ENCODE measurements at places on chromosomes 16 and 17.

- no peak for DNase-seq
These were observed 14.4 kb downstream of the KATNB1 start for GRCh38 chr16:57749856-57750452.

GRCh38 chr16:19113577-19114358, at the start of gene ITPRIPL2:
ITPRIPL2 (plus strand) TSS chr16:19113964; CDS start chr16:19114462, 498 bp downstream.
- peak; percentile 68 for DNase-seq

DNA sequence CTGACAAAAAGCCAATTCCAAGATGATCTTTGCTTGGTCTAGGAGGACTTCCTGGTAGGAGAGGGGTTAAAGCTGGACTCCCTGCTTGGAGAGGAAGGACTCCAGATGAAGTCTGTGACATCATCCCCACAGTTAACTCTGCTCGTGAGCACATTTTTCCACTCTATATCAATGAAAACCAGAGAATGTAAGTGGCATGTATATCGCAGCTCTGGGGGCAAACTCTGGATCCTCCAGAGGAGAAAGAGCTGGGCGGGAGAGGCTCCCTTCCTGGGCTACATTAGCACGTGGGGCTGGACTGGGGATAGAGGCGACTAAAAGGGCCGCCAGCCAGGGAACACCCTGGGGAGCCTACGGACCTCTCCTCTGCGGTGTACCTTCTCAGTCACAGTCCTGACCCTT, 34.1 kb downstream of the HIC1 start:
- DNase-seq, result no peak

DNA sequence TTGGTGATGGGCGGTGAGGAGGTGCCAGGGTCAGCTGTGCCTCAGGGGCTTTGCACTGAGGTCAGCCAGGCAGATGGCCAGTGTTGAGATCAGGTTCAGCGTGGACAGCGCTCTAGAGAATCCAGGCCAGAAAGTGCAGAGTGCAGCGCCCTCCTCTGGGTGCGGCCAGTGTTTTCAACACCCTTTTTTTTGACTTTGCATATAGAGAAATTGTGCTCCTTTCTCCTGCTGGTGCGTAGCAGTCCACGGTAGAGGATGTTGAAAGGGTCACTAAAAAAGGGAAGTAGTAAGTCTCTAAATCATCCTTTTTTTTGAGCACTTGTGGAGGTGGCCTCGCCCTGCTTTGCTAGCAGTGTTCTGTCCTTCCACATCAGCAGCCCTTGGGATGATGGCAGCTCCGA, 53.9 kb downstream of the BANP start:
- no peak for DNase-seq

DNA sequence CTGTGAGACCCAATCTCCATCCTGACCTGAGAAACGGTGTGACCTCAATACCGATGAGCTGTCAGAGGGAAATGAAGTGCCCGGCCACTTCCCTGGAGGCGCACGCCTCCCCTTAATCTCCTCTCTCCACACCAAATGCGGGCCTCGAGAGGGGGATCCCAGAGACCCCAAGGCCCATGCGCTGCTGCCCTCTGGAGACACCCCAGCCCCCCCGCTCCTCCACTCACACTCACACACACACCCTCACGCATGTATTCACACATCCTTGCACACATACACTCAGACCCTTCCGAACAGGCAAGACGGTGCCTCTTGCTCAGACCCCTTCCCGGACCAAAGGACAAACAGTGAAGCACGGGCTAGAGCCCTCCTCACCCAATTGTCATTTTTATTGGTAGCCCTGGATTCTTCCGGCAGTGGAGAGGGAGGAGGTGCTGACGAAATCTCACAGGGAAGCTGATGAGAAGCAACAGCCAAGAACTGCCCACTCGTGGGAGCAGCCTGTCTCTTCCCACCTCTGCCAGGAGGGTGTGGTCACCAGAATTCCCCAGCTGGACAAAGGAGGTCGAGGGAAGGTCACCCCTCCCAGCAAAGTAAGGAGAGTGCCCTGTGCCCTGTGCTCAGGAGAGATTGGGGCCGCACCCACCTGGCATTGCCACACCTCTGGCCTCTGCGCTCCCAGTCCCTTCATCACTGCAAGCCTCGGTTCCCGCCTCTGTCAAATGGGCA, 136.0 kb upstream of the TNRC6C start:
- no peak for DNase-seq

DNA sequence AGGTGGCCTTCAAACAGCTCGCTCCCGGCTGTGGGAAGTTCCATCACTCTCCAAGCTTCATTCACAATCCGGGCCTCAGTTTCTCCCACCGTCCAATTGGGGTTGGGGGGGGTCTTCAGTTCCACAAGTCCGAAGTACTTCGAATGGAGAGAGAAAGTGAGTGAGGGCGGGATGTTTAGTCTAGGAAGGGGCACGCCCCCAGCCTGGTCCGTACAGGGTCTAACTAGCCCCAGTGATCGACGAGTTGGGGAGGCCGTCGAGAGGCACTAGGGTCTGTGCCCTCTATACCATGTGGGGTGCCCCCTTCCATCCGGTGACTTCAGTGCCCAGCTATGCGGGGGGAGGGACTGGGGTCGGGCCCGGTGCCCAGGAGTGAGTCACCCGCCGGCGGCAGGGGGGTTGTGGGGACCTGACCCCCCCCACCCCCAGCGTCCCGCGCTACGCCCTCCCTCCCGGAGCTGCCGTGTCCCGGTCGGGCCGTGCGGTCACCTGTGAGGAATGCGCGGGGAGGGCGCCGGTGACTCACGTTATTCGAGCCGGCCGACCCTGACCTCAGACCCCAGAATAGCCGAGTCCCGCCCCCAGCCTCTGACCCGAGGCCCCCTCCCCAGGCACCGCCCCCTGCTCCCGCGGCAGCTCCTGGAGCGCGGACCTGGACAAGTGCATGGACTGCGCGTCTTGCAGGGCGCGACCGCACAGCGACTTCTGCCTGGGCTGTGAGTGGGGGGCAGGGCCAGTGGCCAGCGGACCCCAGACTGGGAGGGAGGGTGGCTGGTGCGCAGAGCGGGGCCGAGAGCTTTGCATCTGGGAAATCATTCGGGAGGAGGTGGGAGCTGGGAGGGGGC, 658 bp downstream of the TNFRSF12A start:
- peak; percentile 47 for DNase-seq

DNA sequence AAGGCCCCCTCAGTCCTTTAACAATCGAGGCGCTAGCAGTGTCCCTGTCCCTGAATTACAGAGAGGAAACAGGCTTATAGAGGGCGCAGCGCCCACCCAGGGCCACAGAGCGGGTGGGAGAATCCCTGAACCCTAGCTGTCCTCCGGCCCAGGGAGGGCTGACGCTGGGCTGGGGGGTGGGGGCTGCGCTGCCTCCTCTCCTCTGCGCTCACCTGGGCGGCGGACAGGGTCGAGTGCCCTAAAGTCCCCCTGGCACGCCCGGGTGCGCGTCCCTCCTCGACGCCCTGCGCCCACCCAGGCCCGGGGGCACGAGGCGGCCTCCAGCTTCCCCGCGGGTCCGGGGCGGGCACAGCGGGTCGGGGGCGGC, 200.4 kb upstream of the N4BP1 start:
- no peak for DNase-seq

GRCh38 chr17:74290340-74290739, 16.3 kb downstream of the DNAI2 start:
- DNase-seq, result no peak
